ENCODE measurements at places on chromosomes 6 and 20.

- DNase-seq, result no peak
Observed at GRCh38 chr20:47854687-47855212, 69.5 kb upstream of the SULF2 start.

- no peak for DNase-seq
Observed at GRCh38 chr20:62030357-62030756, 35.3 kb downstream of the TAF4 start.

- DNase-seq, result no peak
Observed at GRCh38 chr6:154080461-154081189, 41.6 kb downstream of the OPRM1 start.

- no peak for DNase-seq
Observed at GRCh38 chr20:39083761-39084160, 121.6 kb downstream of the DHX35 start.

DNA sequence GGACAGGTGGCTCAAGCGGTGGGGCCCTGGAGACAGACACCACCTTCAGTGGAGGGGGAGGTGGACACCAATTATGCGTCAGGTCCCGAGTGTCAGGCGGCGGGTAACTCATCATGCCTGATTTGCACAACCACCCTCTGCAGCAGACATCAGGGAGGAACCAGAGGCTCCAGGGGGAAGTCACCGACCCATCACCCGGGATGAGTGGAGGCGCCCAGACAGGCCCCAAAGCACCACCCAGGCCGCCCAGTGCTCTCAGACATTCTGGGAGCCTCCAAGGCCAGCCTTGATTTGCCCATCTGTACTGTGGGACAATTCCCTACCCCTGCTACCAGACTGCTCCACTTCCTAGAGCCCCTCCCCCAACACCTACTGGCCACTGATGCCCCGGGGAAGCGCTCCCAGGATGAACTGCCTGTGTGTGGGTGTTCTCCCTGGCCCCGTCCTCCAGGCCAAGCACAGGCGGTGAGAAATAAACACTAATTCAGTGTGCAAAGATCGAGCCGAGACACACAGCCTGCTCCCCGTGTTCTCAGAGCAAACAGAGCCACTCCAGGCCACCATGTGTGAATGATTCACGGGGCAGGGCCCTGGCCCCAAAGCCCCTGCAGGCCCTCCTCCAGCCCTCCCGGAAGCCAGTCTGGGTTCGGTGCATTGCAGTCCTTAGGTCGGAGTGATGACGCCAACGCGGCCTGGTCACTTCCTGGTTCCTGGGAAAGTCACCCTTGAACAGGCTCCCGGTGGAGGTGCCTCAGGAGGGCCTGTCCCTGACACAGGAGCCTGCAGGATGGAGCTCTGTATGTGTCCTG, 107.2 kb downstream of the ASXL1 start:
- no peak for DNase-seq

- no peak for DNase-seq
Observed at GRCh38 chr6:9044426-9044825, 609.1 kb upstream of the SLC35B3 start.

DNA sequence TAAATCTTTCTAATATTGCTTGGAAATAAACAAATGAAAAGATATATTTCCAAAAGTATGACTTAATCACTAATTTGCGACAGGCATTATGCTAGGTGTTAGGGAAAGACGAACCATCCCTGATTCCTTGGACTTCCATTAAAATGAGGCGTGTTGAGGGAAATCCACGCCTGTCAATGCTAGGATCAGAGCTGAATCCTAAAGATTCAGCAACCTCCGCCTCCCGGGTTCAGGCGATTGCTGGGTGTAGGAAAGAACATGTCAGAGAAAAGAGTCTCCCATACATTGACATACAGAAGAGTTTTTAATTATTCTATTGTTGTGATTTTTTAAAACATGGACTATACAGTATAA, 16.8 kb upstream of the PRSS16 start:
- no peak for DNase-seq

GRCh38 chr6:47437592-47437991, 40.0 kb upstream of the CD2AP start:
- no peak for DNase-seq

- DNase-seq, result no peak
Observed at GRCh38 chr20:42852691-42853090, 337.0 kb downstream of the PTPRT start.

- no peak for DNase-seq
Observed at GRCh38 chr20:41358717-41359116, 7.9 kb downstream of the EMILIN3 start.

- no peak for DNase-seq
Observed at GRCh38 chr6:150245148-150245935, 102.5 kb downstream of the PPP1R14C start.

DNA sequence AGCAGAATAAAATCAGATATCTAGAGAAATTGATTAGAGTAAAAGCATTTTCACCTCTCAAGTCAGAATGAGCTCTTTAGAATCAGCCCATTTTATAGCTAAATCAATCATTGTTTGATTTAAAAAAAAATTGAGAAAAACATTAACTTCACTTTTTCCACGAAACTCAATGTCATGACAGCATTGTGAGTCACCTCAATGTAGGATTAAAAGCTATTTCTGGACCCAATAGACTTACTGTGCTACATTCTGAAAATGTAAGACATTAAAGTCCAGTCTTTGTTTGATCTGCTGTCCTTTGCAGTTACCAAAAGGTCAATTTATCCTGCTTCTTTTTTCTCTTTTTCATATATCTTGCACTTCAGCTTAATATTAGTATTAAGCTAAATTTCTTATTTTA, 519.4 kb upstream of the ZNF337 start:
- DNase-seq, result no peak

GRCh38 chr20:14445310-14445709, 107.9 kb upstream of the FLRT3 start:
- DNase-seq, result no peak

DNA sequence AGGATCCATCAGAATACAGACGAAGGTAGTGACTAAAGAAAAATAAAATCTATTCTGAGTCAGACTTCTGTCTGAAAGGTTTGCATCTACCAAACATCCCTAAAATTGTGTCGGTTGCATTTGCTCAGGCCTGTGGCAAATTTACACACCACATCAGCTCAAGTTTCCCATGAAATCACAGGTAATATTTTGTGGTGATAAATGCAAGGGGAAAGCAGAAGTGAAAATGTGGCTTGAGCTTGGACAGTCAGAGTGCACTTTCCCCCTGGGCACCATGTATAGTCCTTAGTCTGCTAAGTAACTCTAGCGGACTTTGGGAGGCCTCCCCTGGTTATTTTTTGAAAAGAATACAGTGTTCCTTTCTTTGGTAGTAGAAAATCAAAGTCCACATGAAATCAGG, 159.1 kb downstream of the PKHD1 start:
- no peak for DNase-seq

DNA sequence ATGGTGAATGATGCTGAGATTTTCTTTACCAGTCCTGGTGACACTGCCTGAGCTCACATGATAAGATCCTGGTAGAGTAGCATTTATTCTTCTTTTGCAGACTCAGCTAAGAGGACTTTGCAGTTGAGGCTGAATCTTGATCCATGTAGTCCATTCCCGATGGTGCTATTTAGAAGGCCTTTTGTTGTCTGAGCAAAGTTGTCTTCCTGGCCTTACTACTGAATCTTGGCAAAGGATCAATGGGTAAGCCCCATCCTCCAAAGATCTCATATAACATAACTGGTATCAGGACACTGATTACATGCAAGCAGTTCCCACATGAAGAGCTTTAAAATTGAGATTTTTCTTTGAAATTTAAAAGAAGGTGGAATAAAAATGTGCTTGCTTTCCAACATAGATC, 291.6 kb downstream of the SOX4 start:
- DNase-seq, result no peak

DNA sequence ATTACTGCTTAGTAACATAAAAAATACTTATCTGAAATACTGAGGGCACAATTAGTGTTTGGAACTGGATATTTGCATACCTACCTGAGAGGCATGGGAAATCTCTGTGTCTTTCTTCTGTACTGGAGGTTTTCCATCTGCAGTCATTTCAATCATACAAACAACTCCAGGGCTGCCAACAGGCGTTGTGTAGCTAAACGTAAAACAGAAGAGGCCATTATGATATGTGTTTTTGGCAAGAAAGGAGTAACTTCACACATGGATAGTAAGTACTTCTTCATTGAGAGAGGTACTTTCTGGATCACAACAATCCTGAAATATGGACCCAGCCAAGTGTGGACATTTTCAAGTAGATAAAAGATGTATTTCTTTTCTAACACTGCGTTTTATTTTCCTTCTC, 363.4 kb downstream of the PHF3 start:
- DNase-seq, result no peak

- no peak for DNase-seq
Observed at GRCh38 chr20:896501-897025, 19.6 kb downstream of the ANGPT4 start.

DNA sequence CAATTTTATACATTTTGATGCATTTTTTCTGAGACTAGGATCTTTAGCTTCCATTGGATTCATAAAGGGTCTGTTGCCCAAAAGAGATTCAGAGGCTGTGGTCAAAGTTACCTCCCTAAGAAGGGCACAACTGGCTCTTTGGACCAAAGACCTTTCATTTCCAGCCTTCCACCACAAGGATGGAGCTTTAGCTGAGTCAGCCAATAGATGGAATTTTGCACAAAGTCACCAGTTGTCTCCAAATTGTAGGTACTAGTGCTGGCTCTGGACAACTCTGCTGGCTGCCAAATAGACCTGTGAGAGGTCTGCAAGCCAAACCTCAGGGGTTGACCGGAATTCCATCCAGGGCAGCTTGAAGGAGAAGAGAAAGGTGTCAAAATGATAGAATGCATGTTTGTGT, 555 bp downstream of the BPIFA1 start:
- DNase-seq, result no peak

DNA sequence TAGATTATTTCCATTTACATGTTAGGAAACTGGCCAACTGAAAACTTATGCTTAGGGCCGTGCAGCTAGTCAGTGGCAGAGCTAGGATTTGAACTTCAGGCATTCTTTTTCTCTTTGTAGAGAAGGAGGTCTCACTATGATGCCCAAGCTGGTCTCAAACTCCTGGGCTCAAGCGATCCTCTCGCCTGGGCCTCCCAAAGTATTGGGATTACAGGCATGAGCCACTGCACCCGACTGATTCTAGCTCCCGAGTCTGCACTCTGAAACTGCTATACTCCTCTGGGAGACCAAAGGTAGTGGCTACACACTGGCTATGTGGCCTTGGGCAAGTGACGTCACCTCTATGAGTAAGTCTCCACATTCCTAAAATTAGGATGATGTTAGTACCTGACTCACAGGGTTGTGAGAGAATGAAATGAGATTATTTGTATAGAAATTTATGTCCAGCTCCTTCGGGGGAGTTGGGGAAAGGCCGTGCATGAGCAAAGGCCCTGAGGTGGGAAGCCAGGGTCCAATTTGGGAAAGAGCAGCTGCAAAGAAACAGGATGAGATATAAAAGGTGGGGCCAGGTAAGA, 6.4 kb downstream of the PLTP start:
- no peak for DNase-seq

GRCh38 chr20:37205794-37206193, 26.4 kb upstream of the MROH8 start:
- no peak for DNase-seq

DNA sequence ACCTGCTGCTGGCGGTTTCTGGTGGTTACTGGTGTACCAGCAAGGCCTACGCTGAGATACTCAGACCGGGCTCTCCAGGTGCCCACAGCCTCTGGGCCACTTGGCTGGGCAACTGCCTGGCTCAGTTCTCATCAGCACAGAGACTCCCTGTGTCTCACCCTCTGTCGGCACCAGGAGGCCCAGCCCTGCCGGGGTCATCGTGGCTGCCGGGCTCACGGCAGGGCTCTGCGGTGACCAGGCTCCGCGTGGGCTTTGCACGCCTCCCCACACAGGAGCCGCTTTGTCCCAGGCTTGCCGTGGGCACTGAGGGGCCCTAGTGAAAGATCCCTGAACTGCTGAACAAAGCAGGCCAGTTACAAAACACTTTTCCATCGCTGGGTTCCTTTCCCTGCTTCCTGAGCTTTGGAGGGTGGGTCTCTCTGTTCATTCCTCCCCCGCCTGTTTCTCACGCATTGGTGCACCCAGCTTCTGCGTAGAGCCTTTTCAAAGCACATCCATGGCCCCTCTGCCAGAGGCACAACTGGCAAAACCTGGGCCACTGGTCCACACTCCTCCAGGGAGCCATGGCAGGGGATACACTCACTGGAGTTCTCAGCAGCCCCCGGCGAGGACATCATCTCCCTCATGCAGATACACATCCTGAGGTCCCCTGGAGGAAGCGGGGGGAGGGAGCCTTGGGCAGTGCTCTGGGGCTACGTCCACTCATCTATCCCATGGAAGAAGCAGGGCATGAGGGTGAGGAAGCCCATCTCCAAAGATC, 117.0 kb downstream of the NFATC2 start:
- no peak for DNase-seq

GRCh38 chr6:34447910-34448309, 18.0 kb upstream of the PACSIN1 start:
- no peak for DNase-seq

DNA sequence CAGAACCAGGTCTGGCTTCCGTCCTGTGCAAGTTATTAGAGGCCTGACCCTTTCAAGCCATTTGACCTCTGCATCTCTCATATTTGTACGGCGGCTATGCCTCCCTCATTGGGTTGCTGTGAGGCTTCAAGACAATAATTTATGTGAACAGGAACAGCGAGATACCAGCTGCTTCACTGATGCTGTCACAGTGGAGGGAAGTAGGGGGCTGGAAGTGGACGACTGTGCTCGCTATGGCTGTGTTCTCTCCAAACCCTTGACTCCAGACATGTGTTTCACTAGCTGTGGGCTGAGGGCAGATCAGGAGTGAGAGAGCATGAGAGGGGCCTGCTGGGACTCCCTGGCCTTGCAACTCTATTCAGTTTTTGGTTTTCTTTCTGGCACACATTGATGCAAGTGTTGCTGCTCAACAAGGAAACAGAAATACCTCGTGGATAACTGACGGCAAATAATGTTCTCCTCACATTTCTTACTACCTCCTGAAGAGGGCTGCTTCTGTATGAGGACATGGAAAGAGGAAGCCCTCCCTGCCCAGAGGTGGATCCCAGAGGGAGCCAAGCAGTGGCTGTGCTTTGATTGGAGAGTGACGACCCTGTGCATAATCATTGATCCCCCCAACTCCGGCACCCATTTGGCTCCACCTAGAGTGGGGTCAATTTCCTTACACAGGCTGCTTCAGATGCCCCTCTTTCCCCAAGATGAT, 34.7 kb upstream of the SCP2D1 start:
- DNase-seq, result no peak

GRCh38 chr6:118667988-118668387, 16.6 kb upstream of the CEP85L start:
- DNase-seq, result no peak

DNA sequence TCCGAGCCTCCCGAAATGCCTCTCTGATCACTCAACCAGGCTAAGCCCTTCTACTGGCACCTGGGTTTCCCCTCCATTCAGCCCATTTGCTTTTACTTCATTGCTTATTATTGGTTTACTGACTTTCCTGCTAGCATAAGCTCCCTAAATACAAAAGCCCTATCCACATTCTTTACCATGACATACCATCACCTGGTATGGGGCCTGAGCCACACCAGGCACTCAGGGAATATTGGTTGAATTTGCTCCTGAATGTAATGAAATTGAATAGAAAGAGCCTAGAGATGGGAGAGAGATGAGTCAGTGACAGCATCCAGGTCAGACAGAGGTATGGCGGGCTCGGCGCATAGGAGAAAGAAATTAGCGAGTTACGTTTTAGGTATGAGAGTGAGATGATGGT, 120.0 kb downstream of the CD164 start:
- no peak for DNase-seq

GRCh38 chr6:139496654-139497344, 122.4 kb upstream of the CITED2 start:
- no peak for DNase-seq

GRCh38 chr20:32920066-32920465, 61.3 kb downstream of the EFCAB8 start:
- no peak for DNase-seq

GRCh38 chr20:9261781-9262180, 192.9 kb downstream of the PLCB4 start:
- no peak for DNase-seq
